SJSA1 (cell line): ENCODE measurements at places on chromosomes 6 and 20.

DNA sequence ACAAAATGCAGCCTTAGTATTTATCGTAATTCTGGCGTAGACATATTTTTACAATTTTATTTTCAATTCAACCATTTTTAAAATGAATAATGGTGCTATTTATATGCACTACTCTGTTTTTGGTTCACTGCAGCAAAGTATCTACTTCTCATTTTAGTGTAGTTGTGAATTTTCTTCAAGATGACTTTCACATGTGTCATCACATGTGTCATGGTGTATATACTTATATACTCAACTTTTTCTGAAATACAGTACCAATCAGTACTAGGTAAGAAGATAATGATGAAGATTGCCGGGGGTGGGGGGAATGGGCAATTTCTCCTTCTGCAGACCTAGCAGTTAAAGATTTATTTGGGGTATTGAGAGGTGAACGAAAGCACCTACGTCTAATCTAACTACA is 634.5 kb downstream of the PHF3 start:
- no peak for DNase-seq

DNA sequence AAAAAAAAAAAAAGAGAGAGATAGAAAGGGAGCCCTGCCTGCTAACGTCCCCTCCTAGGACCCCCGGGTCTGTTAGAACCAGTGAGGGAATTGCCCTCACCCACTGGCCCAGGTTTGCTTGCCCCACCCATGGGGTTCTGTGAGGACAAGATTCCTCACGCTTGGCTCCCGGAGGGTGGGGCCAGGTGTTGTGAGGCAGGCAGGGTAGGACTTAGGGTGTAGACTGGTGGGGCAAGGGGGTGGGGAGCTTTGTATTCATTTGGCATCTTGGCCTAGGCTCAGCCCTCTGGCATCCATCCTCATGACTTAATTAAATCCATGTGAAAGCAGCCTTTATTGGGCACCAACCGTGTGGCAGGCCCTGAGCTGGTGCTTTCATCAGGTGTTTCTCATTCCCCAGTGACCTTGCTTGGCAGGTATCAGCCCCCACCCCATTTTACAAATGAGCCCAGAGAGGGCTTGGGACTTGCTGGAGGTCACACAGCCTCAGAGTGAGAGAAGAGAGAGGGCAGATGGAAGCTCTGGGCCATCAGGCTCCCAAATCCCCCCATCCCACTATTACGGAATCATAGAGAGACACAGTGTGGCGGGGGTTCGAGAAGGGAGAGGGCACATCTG is 19.0 kb downstream of the RAB44 start:
- no peak for DNase-seq

DNA sequence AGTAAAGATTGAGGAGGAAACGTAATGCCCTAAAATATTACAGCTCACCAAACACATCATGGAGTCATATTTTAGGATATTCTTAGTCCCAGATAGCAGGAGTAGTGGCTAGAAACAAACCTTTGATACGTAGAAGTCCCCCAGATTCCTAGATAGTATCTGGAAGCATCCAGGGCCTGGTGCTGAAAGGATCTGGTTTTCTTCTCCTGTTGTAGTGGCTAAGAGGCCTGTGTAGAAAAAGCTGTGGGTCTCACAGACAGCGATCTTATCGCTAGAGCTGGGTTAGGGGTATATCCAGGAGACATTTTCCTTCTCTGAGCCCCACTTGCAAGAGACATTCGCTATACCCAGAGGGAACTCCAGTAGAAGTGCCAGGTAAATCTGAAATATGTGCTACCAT is 139.9 kb downstream of the KCNQ5 start:
- no peak for DNase-seq

DNA sequence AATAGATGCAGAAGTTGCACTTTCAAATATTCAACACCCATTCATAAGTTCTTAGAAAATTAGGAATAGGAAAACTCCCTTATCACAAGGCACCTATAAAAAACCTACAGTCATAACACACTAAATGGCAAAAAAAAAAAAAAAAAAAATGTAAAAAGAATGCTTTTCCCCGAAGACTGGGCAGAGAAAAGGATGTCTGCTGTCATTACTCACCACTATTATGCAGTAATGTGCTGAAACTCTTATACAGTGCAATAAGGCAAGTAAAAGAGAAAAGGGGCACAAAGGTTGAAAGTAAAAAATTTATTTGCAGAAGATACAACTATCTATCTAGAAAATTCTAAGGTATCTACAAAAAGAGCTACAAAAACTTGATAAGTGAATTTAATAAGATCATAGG is 607.8 kb upstream of the ARID1B start:
- DNase-seq: no peak

GRCh38 chr6:49713346-49713745 is at the start of gene CRISP2:
TSS of gene CRISP2 (minus strand) at chr6:49713543. CDS start at chr6:49709196, 4,347 bp downstream.
- no peak for DNase-seq
